ENCODE measurements at places on chromosomes 6 and 20.
A peak's percentile ranks its signal among the peaks of the same experiment; 100 is the strongest.

DNA sequence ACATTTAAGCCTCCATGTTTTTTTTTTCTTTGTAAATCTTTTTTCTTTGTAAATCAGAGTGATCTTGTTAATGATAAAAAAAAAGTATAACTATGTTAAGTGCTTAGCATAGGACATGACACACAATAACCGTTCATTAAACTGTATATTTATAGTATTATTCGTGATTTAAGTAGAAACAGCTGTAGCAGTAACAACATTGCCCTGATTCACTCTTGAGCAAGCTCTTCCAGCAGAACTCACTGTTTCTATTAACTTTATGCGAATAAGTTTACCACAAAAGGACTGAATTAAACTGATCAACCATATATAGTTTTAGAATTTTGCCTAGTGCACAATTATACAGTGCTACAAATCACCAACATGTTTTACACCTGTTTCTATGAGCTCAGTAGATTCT lies 1338.0 kb upstream of the EYS start:
- DNase-seq, result no peak

DNA sequence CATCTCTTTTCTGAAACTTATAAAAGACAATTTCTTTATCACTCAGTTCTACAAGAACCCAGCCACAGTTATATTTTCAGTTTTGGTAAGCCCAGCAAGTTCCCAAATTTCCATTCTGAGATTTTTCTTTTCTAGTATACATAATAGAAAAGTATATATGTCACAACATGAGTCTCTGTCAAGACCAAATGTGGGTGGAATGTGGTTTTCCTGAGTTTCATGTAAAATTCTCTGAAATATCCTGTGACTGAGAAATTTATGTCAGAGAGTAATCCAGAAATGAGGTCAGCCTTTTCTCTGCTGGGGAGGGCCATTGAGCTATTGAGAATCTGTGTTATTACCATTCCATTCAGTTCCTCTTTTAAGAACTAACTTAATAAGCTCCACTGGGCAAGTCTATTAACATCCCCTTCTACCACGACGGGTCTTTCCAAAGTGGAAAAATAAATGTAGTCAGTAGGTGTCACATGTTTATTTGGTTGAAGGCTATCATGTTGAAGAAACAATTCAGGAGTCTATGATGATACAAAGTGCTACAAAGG lies 100.7 kb upstream of the HMGN3 start:
- DNase-seq, result no peak

DNA sequence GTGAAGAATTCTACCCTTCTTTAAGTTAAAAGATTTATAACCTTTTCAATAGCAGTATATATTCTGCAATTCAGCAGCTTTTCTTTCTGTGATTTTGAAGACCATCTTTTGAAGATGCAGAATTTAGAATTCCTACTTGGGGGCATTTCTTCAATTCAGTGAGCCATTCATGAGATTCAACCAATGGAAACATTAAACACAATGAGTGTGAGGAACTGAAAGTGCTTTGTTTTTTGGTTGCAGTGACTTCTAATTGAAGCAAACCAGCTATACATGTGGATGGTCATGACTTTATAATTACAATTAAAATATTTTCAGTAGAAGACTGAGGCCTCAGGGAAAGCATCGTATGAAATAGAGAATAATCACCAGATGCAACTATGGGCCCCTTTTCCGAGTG lies 108.3 kb downstream of the CARMIL1 start:
- DNase-seq, result no peak

- DNase-seq, result no peak
These were observed 280.5 kb downstream of the SYNE1 start for GRCh38 chr6:152356662-152357061.

GRCh38 chr6:16136621-16137450 lies 8.0 kb downstream of the MYLIP start:
- DNase-seq, result peak; percentile 51

- DNase-seq, result no peak
These were observed 477.4 kb downstream of the FRK start for GRCh38 chr6:115583290-115583689.

DNA sequence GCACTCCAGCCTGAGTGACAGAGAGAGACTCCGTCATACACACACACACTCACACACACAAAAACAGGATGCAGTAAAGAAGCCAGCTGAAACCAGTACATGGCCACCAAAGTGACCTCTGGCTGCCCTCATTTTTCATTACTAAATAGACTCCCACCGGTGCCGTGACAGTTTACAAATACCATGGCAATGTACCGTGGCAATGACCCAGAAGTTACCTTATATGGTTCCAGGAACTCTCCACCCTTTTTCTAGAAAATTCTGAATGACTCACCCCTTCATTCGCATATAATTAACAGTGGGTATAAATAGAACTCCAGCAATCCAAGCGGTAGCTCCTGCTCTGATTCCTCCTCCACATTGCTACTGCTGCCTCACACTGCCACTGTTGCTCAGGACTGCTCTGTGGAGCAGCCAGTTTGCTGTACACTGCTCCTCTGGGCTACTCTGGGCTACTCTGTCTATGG lies 57.7 kb downstream of the SNX5 start:
- no peak for DNase-seq

DNA sequence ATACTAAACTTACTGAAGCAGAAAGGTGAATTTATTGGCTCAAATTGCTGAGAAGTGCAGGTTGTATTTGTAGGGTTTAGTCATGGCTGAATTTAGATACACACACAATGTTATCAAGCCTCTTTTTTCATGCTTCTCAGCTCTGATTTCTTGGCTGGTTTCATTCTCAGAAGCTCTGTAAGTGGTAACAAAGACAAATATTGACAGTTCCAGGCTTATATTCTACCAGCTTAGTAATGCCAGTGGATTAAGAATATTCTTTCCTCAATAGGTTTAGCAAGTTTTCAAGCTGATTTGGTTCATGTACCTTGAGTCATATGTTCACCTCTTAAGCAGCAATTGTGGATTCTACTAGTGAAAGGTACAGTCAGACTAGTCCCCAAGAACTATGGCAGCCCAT lies 52.1 kb upstream of the PKIB start:
- no peak for DNase-seq

GRCh38 chr6:55922406-55922805 lies 47.0 kb upstream of the BMP5 start:
- DNase-seq, result no peak

- no peak for DNase-seq
These were observed 1.7 kb upstream of the TGM2 start for GRCh38 chr20:38166703-38167233.

GRCh38 chr6:96683819-96684528 lies 121.0 kb downstream of the FHL5 start:
- no peak for DNase-seq

- DNase-seq, result no peak
These were observed 716.2 kb downstream of the EYS start for GRCh38 chr6:64990652-64991304.

- DNase-seq, result no peak
These were observed 43.5 kb downstream of the KIF6 start for GRCh38 chr6:39681674-39682121.

DNA sequence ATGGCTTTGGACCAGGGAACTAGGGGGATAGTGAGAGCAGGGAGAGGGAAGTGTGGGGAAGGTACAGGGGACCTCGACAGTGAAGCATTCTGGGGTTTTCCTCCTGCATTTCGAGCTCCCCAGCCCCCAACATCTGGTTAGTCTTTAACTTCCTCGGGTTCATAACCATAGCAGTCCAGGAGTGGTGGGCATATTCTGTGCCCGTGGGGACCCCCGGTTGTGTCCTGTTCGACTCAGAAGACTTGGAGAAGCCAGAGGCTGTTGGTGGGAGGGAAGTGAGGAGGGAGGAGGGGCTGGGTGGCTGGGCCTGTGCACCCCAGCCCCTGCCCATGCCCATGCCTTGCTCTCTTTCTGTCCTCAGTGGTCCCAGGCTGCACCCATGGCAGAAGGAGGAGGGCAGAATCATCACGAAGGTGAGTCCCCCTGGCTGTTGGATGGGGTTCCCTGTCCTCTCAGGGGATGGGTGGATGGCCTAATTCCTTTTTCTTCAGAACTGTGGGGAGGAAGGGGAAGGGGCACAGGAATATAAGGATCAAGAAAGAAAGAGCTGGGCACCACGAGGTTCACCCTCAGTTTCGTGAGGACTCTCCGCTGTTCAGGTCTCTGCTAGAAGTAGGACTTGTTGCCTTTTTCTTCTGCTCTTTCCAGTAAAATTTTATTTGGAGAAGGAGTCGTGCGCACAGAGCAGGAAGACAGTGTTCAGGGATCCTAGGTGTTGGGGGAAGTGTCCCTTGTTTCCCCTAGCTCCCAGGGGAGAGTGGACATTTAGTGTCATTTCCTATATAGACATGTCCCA lies 4.2 kb downstream of the VEGFA start:
- DNase-seq, result no peak

- DNase-seq, result no peak
These were observed 2.0 kb downstream of the FYN start for GRCh38 chr6:111871207-111871606.

DNA sequence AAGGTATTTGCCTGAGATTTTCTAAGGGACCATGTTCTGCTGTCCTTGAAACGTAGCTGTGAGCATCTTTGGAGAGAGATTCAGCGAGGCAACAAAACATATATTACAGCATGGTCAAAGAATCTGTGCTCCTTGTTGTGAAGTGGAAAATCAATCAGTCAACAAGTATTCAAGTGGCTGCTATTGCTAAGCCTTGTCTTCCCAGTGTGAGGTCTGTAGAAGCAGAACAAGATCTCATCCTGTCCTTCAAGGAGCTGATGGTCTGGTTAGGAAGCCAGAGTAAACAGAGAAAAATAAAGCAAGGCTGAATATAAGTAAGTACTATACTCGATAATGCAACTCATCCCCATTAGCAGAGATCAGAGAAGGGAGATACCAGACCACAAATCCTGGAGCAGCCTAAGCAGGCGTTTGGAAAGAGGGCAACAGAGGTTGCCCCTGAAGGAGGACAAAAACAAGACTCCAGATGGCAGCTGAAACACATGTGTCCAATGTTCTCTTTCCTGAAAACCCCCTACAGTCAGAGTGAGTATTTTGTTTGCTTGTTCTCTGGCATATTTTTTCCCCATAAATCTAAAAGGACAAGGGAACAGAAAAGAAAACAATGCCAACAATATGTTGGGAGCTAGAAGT lies 392.0 kb downstream of the SYNE1 start:
- DNase-seq, result no peak

- DNase-seq, result no peak
These were observed 87.9 kb downstream of the SCAF8 start for GRCh38 chr6:154821099-154821498.

DNA sequence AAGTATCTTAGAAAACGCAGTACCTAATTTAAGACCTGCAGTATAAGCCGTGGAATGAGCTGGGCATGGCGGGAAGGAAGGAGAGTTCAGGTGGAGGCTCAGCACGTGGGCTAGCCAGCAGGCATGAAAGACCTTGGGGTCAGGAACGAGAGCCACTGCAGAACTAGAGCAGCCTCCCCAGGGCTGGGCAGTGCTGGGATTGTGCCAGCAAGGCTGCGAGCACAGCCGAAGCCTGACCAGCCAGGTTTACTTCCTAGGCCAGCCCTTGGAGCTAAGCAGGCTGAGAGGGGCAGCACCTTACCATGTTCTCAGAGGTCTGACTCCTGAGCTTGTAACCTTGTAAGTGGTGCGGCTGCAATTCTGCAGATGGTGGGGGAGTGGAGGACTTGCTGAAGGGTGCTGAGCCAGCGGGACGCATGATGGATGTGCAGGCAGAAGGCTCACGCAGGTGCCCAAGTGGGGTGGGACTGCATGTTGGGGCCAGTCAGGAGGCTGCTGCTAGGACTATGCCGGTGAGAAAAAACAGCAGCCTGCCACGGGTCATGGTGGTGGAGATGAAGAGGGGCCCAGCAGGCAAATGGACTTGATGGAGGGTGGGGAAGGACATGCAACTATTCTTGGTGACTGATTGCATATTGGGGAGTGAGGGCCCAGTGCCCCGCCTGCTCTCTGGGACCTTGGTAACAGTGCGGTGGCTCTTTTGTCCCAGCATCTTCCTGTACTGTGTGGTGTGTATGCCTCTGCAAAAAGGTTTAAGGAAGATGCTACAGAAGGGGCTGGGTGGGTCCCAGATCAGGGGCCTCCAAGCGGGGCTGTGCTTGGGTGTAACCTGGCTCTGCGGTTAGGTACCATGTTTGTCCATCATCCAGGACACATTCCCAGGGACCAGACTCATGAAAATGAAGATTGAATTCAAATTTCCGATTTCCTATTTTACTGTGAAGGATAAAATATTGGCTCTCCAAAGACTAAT lies 37.6 kb upstream of the IRF4 start:
- DNase-seq, result no peak

GRCh38 chr20:24771542-24772061 lies 177.5 kb upstream of the CST7 start:
- no peak for DNase-seq

DNA sequence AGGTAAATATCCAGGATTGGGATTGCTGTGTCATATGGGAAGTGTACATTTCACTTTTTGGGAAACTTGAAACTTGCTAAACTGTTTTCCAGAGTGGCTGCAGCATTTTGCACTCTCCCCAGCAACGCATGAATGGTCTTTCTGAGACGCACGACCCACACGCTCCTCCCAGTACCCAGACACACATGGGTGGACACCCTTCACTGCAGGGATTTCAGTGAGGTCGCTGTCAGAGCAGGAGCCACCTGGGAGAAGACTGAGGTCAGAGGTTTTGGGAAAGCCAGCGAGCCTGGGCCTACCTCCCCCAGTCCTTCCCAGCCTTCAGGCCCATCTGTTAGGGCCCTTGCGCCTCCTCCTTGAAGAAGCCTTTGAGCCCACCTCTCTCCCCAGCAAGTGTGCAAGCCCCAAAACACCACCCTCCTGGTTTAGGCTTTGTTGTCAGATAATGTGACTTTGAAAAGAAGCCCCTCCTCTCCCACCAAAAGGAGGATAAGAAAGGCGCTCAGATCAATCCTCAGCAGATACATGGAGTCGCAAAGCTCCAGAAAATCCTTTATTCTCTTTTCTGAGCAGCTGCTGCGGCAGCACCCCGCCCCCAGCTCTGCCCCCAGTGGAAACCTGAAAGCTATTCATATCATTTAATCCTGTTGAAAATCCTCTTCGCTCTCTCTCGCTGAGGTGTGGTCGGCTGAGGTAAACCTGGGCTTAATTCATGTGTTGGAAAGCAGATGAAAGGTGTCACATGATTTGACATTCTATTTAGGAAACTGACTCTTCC lies 12.7 kb upstream of the JAG1 start:
- no peak for DNase-seq

- peak; percentile 88 for DNase-seq
These were observed 11.0 kb downstream of the TBPL1 start for GRCh38 chr6:133964052-133964451.

DNA sequence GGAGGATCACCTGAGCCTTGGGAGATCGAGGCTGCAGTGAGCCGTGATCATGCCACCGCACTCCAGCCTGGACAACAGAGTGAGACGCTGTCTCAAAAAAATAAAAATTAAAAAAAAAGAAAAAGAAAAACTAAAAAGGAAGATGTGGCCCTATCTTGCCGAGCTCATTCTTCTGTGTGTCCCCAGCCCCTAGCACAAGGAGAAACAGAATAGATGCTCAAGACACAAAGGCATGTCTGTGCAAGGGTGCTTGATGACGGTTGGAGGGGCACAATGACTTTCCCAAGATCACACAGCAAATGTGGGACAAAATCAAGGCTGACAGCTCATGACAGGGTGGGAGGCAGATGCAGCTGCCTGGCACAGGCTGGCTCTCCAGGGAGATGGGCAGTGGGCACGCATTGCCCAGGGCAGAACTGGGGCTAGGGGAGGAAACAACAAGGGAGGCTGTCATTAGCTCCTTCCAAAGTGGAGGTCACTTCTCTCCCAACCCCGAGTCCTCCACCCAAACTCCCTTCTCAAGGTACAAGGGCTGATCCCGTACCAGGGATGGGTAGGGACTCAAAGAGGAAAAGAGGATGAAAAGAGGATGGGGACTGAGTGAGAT lies 775 bp upstream of the NRSN2 start:
- no peak for DNase-seq

Measured in HS-5 (cell line).